NCI-H187 treated with DMSO at 0.1 percent for 48 hours (cell line): ENCODE measurements at places on chromosomes 6 and 20.

- DNase-seq = no peak
Measured at GRCh38 chr6:131923356-131923755, 27.8 kb downstream of the CCN2 start.

GRCh38 chr6:127266892-127267645, 405 bp downstream of the RNF146 start:
- no peak for DNase-seq

DNA sequence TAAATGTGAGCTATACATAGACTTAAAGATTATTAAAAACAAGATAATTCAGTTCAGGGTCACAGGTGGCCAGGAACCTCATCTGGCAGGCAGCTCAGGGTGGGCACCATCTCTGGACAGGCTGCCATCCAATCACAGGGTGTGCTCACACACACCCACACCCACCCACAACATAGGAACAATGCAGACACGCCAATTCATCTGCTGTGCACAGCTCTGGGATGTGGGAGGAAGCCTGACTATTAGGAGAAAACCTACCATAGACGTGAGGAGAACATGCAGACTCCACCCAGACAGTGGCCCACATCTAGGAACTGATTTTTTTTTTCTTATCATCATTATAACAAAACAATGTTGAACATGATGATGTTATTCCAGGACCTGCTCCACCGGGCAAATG, 286.7 kb downstream of the PRL start:
- no peak for DNase-seq

- no peak for DNase-seq
Measured at GRCh38 chr6:4625557-4625956, 150.6 kb upstream of the CDYL start.

GRCh38 chr6:164168595-164168994, 754.1 kb downstream of the QKI start:
- no peak for DNase-seq

GRCh38 chr6:32271429-32271828, 47.6 kb upstream of the NOTCH4 start:
- DNase-seq = no peak

GRCh38 chr20:44916586-44916985, 6.7 kb downstream of the PABPC1L start:
- no peak for DNase-seq

- DNase-seq = no peak
Measured at GRCh38 chr6:36241728-36242127, 28.1 kb upstream of the PNPLA1 start.

DNA sequence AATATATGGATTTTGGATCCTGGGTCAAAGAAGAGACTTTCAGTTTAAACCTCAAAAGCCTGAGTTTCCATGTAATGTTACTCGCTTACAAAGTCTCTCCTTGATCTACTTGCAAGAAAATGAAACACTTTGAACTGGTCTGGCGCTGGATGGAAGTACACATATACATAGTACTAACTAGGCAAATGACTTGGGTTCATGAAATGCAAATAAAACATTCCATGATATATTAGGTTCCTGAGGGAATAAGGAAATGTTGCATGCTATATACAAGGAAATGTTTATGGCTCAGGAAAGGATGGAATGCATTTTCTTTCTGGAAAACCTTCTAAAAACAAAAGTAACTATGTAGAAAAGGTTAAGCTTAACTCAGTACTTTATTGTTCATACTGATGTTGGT, 11.4 kb upstream of the TXLNB start:
- DNase-seq = no peak

DNA sequence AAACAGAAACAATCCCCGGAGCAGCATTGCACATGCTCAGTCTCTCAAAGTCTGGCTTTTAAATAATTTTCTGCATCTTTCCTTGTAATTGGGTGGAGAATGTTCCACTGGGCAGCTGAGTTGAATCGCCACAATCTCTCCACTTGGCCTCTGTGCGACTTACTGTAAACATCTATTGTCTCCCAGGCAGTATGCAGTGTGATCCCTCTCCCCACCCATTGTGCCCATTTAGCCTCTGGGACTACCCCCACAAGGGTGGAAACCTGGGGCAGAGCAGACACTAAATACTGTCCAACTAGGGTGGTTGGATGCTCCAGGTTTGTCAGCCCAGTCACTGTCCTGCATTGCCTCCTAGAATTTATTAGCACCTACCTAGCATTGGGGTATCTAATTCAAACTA, 96.2 kb downstream of the JARID2 start:
- DNase-seq = no peak

- no peak for DNase-seq
Measured at GRCh38 chr6:150751296-150751695, 114.2 kb upstream of the MTHFD1L start.

DNA sequence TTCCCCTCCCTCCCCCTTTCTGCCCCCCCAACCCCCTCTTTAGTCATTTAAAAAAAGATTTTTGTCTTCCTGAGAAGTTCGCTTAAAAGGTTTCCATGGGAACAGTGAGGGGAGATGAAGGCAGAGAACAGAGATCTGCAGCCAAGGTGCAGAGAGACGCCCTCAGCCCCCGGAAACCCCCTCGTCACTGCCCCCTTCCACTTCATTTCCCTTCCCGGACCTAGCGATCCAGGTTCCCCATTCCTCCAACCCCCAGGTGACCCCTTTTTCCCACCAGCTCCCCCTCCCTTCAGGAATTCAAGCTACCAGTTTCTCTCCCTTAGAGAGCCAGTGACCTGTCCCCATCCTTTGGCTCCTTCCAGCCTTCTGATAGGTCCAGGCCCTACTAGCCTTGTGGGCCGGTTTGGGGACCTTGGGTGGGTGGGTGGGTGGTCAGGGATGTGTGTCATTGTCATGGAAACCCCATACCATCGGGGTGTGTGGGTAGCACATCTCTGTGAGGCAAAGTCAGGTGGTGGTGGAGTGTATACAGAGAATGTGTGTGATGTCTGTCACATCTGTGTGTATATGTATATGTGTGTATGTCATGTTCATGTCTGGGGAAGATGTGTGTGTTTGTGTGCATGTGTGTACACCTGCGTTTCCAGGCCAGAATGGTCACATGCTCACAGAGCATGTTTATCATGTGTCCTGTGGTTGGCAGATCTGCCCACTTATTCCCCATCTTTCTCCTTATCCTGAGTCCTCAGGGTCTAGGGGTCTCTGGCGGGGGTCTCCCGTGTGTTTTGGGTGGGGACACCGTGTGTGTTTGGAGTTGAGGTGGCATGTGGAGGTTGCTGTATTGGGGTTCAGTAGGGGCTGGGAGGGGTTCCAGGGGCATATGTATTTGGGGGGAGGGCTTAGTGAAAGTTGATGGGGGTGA, 7.0 kb downstream of the SYNGAP1 start:
- DNase-seq = no peak
